ENCODE measurements at places on chromosomes 5 and 9. TPM values are rescaled to one million over a fixed set of nuclear protein-coding genes. Genes with fewer than 3 reads are reported as not detected.

PDLIM4 gene
- 95.6 TPM for total RNA-seq

SPIN1 gene
- 116 TPM for total RNA-seq

MFAP3 gene
- 61.5 TPM for total RNA-seq

ZNF462 gene
- 17.2 TPM for total RNA-seq

ARL10 gene
- total RNA-seq, result 23.8 TPM

MACIR gene
- 8.0 TPM for total RNA-seq

MLANA gene
- total RNA-seq, result 0.05 TPM

MAN2A1 gene
- total RNA-seq, result 124 TPM

ASS1 gene
- total RNA-seq, result 111 TPM

Measured in smooth muscle cell of the umbilical artery (primary cell).